ENCODE measurements at places on chromosomes 12 and 14.

GRCh38 chr12:62714774-62715721, 219.9 kb downstream of the PPM1H start:
- DNase-seq = no peak

- no peak for DNase-seq
Measured at GRCh38 chr14:92439537-92440344, 73.8 kb upstream of the RIN3 start.

DNA sequence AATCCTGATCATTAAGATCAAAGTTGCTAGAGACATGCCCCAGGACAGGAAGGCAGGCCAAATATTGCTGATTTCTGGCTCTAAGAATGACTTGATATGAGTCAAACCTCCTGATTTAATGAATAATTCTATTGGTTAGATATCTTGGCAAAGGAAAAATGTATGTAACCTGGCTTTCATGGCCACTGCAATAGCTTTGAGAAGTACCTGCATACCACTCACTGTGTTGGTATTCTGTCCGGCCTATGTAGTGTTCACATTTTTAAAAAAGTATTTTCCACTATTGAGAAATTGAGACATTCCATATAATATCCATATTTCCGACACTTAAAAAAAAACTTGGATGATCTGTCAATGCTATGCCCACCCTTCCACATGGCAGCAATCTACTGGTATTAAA, 283.1 kb upstream of the SOX5 start:
- no peak for DNase-seq

DNA sequence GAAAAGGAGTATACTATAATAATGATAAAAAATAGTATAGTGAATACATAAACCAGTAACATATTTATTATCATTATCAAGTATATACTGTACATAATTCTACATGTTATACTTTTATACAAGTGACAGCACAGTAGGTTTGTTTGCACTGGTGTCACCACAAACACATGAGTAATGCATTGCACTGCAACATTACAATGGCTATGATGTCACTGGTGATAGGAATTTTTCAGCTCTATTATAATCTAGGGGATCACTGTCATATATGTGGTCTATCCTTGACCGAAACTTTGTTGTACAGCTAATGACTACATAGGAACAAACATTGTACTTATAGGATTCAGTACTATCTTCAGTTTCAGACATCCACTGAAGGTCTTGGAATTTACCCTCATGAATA, 165.8 kb upstream of the SYT1 start:
- no peak for DNase-seq

GRCh38 chr12:108371801-108372344, 32.8 kb upstream of the CMKLR1 start:
- no peak for DNase-seq
